ENCODE measurements at places on chromosomes 5 and 9.

DNA sequence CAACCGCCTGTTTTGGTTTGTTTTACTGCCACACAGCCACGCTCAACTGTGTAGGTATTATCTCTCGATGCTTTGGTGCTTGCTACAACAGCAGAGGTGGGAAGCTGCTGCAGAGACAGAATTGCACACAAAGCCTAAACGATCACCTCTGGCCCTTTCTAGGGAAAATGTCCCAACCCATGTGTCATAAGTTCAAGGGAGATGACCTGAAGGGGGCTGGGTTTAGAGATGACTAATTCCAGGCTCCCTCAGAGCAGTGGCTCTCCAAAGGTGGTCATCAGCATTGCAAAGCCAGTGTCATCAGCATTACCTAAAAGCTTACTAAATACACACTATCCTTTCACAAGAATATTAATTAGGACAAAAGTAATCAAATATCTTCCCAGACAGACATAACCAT lies 10.9 kb downstream of the ZNF622 start:
- no peak for DNase-seq

- no peak for DNase-seq
Observed at GRCh38 chr9:117178596-117179375, 236.1 kb downstream of the ASTN2 start.

DNA sequence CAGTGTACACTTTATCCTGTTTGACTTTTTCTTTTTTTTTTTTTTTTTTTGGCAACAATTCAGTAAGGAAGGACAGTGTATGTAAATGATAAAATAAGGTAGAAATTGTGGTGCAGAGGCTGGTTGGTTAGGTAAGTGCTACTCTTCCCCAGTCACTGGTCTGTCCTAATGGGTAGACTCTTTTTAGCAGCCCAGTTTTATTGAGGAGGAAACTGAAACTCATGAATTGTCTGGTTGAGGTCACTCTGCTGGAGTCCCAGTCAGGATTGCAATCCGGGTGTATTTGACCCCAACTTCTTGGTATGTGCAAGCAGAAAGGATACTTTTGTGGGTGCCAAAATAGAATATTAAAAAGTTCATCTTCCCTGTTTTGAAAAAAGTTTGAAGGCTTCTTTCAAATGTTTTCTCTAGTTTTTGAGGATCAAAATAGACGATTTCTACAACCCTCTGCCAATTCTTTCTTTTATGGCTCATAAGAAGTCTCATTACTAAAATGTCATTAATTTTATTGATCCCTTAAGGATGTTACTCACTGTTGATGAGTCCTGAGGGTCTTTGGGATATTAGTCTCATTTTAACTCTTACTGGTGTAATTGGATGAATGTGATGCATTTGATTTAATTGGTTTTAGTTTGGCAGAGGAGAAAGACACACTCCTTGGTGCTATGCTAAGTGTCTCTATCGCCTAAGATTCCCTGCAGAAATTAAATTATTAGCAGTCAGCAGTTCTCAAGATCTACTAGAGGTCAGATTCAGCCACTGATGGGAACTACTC lies 171.9 kb downstream of the KDM4C start:
- no peak for DNase-seq

GRCh38 chr5:78561261-78561660 lies 87.3 kb downstream of the LHFPL2 start:
- DNase-seq = no peak

- DNase-seq = no peak
Observed at GRCh38 chr5:5089895-5090649, 50.1 kb upstream of the ADAMTS16 start.

- no peak for DNase-seq
Observed at GRCh38 chr9:69445251-69445650, 120.2 kb downstream of the ENTREP1 start.

DNA sequence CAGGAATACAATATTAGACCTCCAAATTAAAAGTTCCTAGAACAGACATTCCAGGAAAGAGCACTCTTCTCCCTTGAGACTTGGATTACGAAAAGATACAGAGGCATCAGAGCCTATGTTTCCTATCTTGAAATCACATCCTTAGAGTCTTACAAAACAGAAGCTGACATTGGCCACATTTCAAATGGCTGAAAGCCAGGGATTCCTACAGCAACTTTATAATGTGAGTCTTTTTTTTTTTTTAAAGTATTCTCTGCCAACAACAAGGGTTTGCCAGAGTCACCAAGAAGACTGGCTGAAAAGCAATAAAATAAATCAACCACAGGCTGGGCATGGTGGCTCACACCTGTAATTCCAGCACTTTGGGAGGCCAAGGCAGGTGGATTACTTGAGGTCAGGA lies 63.1 kb downstream of the TRPM6 start:
- DNase-seq = no peak

DNA sequence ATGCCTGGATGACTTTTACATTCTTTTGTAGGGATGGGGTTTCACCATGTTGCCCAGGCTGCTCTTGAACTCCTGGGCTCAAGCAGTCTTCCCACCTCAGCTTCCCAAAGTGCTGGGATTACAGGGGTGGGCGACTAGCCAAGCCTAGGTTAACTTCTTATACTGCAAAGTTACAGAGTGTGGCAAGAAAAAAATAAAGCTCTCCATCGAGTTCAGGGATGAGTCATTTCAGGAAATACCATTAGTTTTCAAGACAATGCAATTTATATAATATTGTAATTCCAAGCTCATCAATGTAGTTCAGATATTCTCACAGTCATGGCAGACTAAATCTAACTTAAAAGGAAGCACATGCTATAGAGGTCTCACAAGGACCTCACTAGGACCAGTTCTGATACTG lies 11.5 kb upstream of the ABO start:
- no peak for DNase-seq

DNA sequence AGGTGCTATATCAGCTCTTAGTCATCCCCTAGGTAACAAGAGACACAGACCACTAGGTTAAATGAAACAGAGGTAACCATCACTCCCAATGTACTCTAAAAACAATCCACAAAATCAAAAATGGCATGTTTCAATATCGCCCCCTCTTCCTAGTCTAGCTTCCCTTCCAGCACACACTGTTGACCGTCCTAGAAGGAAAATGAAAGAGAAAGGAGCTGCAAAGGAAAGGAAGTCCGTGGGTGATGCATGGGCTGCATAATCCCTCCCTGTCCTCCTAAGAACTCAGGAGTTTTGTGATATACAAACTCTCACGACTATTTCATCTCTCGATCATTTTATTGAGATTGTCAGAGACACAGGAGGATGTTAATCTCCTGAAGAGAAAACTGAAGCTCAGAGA lies 101.6 kb downstream of the RFK start:
- DNase-seq = no peak

GRCh38 chr5:87421307-87421706 lies 8.6 kb upstream of the CCNH start:
- no peak for DNase-seq

GRCh38 chr5:97923997-97924396 lies 741.0 kb upstream of the RIOK2 start:
- no peak for DNase-seq

- DNase-seq = no peak
Observed at GRCh38 chr9:36164989-36165388, 4.2 kb upstream of the CCIN start.

DNA sequence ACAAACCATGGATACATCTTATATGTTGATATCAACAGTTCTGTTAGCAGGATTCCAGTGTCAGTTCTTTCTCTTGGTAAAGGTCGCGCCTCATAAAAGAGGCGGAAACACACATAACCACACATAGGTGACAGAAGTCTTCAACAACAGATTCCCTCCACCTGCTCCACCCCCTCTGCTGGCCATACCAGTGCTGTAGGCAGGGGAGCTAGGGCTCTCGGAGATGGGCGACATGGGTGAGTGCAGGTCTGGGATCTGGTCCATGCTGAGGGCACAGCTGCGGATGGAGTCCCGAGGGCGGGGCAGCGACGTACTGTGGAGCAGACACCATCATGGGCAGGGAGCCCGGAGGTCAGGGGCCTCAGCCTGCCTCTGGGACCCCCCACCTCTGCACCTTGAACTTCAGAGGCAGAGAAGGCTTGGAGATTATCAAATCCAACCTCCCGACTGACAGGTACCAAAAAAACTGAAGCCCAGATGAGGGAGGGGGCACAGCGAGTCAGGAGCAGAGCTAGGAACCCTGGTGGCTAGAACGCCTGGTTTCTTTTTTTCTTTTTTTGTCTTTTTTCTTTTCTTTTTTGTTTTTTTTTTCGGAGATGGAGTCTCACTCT lies 12.0 kb upstream of the TOR2A start:
- no peak for DNase-seq

DNA sequence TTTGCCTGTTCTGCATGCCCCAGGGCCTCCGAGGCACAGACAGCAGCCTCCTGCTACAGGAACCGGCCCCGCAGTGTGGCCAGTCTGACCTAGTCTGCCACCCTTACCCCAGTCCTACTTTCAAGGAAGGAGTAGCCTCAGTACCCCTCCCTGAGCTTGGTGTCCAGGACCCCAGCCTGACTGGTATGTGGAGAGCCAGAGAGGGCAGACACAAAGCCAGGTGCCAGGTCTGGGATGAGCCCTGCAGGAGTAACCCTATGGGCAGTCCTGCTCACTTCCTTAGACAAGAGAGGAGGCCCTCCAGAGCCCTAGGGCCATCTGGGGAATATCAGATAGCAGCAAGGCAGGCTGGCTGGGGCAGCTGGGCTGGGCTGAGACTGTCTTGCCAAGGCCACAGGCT lies 67.8 kb downstream of the NRG2 start:
- DNase-seq = no peak

GRCh38 chr5:67028371-67028770 lies 168.2 kb downstream of the CD180 start:
- DNase-seq = no peak

DNA sequence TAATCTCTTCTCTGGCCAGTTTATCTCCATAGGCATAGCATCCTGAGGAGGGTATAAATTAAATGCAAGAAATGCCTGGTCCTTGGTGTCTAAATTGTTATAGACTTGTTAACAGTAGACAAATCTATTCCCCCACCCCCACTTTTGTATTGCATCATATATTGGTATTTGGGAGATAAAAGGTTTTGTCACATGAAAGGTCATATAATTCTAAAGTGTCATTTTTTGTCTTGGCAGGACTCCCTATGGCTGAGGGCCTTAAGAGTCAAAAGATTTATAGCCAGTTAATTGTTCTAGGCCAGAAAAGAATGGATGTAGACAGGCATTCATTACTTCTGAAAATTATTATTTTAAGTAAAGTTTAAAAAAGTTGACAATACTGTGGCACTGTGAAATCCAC lies 90.3 kb upstream of the MOCS2 start:
- no peak for DNase-seq
